NCI-H1092 (cell line): ENCODE measurements at places on chromosomes 5 and 9.

GRCh38 chr5:147481874-147482705 is 27.8 kb downstream of the DPYSL3 start:
- DNase-seq = no peak

GRCh38 chr5:103041071-103041676 is 78.8 kb downstream of the GIN1 start:
- peak; percentile 24 for DNase-seq

GRCh38 chr5:170268884-170269283 is 28.7 kb downstream of the LCP2 start:
- no peak for DNase-seq

DNA sequence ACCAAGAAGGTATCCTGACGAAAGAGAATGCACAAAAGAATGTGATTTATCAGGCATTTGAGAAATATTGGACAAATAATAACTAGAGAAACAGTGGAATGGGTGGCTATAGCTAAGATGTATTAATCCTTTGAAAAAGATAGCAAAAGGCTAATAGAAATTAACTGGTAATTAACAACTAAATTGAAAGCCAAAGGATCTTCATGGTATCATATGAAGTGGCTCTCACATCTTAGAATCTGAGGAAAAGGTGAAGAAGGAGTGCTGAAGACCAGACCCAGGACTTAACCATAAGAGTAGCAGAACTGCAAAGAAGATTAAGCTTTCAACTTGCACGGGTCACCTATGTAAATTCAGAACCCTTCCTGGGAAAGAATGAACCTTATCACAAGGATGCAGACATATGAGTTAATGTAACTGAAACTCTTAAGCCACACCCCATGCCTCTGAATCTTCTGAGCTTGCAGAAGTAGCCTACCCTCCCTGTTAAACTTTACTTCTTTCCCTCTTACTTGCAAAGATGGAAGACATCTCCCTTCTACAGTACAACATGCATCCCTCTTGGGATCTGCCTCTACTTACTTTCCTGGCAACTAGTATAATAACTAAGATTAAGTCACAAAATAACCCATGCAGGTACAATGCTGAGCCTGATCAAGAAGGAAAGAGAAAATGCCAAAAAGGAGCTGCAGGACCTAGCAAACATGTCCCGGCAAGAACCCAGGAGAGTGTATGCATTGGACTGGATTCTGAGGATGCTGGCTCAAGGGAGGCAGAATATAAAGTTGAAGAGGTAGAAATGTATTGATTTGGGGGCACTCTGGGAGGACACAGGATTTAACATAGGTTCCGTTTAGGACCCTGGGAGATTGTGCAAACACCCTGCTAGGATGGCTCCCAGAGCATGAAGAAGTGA is 395.5 kb upstream of the SLC30A5 start:
- DNase-seq = no peak

DNA sequence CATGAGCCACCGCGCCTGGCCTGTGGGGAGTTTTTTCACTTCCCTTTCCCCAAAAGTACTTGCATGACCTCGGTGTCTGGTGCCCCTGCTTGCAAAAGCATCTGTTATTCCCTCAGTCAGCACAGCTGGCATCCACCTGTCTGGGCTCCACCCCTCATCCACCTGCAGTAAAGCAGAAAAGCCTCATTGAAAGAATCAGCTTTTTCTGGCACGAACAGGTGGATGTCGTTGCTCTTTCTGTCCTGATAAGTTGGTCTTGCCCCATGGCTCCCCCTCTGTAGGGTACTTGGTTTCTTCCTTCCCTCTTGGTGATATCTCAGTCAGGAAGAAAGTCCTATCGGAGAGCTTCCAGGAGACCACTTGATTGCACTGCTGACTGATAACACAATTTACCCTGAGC is 37.4 kb downstream of the WWC1 start:
- no peak for DNase-seq

- no peak for DNase-seq
These were observed 91.9 kb downstream of the JAKMIP2 start for GRCh38 chr5:147690595-147690994.

DNA sequence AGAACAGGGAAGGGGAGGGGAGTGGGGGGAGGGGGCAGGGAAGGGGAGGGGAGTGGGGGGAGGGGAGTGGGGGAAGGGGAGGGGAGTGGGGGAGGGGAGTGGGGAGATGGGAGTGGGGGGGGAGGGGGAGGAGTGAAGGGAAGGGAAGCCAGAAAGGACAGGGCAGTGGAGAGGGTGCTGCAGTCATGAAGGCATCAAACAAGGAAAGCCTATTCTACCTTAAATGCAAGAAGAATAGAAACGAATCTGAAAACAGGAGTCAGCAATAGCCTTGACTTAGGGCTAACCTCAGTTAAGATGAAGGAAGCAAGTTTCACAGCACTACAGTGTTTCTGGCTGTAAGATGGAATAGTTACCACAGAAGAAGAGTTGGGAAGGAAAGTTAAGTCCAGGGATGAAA is 59.5 kb downstream of the CAMSAP1 start:
- DNase-seq = no peak

- DNase-seq = peak; percentile 4
These were observed 288.9 kb downstream of the RAB3C start for GRCh38 chr5:58871648-58872242.

- DNase-seq = no peak
These were observed 276.6 kb downstream of the ICE1 start for GRCh38 chr5:5699062-5699461.
